ENCODE measurements at places on chromosomes 3 and 15.

- no peak for DNase-seq
Observed at GRCh38 chr3:173709026-173709425, 311.5 kb downstream of the NLGN1 start.

- no peak for DNase-seq
Observed at GRCh38 chr15:45129651-45130129, at the start of the genes DUOX1 and DUOXA1. DUOX1 (plus strand) TSS chr15:45129994; CDS start chr15:45131967, 1,973 bp downstream. DUOXA1 (minus strand) TSS chr15:45129879; CDS start chr15:45123014, 6,865 bp downstream.

DNA sequence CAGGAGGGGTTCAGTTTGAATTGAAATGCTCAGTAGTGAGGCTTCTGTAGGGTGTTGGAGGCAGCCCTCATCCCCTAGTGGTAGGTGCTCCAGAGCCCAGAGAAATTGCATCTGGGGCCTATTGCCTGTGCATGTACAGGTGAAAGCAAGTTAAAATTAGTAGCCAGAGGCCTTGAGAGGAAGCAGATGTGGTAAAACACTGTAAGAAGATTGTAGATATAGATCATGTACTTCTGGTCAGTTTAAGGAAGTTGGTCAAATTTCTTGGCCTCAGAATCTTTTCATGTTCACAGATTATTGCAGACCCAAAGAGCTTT lies 34.6 kb downstream of the IGSF10 start:
- peak; percentile 42 for DNase-seq

DNA sequence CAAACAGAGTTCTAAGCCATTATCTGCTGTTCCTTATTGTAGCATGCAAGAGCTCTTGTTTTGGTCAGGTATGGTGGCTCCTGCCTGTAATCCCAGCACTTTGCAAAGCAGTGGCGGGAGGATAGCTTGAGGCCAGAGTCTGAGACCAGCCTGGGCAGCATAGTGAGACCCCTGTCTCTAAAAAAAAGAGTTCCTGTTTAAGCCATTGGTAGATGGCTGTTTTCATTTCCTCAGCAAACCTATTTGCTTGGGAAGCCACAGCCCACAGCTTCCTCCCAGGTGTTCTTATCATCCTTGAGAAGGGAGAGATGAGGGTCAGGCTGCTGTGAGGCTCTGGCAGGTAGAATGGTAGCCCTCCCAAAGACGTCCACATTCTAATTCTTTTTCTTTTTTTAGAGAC lies 24.4 kb upstream of the FAM81A start:
- no peak for DNase-seq

- DNase-seq: no peak
Observed at GRCh38 chr3:86388820-86389219, 602.1 kb downstream of the VGLL3 start.

DNA sequence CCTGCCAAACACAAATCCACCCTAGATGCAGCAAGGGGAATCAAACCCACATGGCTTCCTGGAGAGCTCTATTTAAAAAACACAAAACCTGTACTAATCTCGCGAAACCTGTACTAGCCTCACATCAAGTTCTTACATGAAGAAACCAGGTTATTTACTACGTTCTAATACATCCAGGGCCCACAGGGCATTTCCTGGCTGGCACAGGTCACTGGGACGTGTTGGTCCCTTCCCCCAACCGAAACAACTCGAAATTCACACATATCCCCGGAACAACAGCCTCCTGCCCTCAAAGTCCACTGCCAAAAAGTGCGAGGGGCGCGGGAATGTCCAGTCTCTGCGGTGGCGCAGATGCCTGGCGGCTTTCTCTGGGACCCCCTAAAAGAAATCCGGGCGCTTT lies 955 bp downstream of the CDCP1 start:
- DNase-seq: no peak

- DNase-seq: no peak
Observed at GRCh38 chr15:71747128-71748083, 62.9 kb upstream of the NR2E3 start.

All from GM13977 (cell line).